ENCODE measurements at places on chromosomes 4 and X. TPM values are rescaled to one million over a fixed set of nuclear protein-coding genes. Genes with fewer than 3 reads are reported as not detected.

Gene ACSL4
- 68.4 TPM for total RNA-seq

Gene POF1B
- total RNA-seq: not detected

Gene DCAF12L2
- total RNA-seq: not detected

Gene GLUD2
- total RNA-seq: 0.31 TPM

DNA sequence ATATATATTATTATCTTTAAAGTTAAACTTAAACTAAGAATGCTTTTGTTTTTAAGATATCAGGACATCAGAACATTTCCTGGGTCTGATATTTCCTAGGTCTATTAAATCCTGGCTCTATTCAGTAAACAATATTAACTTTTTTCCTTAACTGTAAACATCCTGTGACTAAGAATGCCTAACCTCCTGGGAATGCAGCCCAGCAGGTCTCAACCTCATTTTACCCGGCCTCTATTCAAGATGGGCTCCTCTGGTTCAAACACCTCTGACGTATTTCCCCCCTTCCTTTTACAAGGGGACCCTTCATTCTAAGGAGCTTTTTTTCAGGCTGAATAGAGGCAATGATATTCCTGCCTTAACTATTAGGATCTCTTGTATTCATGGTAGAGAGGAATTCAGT lies 35.8 kb upstream of the DYNLT3 start:
- DNase-seq: no peak

- no peak for DNase-seq
These were observed 250.8 kb downstream of the SLC39A8 start for GRCh38 chr4:102094481-102094880.

DNA sequence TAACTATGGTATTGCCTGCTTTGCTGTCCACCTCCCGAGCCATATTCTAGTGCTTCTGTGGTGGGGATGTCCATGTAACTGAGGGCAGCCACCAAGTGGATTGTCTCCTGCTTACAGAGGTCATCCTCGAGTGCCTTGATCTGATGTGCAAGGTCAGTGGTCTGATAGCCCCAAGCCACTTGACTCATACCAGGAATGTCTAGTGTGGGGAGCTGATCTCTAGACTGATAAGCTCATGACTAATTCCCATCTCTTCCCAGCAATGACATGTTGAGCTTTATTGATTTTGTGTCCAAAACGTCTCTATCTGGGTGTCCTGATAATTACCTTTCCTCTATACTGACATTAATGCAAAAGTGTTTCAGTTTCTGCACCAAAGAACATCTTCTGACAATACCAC lies 168.4 kb upstream of the WDR1 start:
- no peak for DNase-seq

- no peak for DNase-seq
These were observed 27.8 kb upstream of the ACSL4 start for GRCh38 chrX:109760922-109761250.

- no peak for DNase-seq
These were observed 77.7 kb downstream of the TSPAN7 start for GRCh38 chrX:38638952-38639529.

GRCh38 chrX:40402831-40403533 lies 177.8 kb upstream of the ATP6AP2 start:
- no peak for DNase-seq

- no peak for DNase-seq
These were observed 4.5 kb upstream of the HSD17B13 start for GRCh38 chr4:87327136-87327535.

All from osteocyte (in vitro differentiated cells).